Fibroblast of upper back skin (primary cell): ENCODE measurements at places on chromosomes 1 and 21.
A peak's percentile ranks its signal among the peaks of the same experiment; 100 is the strongest.

- no peak for DNase-seq
Observed at GRCh38 chr1:152169366-152170025, 10.5 kb upstream of the RPTN start.

GRCh38 chr1:230156068-230156467 lies 89.0 kb downstream of the GALNT2 start:
- no peak for DNase-seq

DNA sequence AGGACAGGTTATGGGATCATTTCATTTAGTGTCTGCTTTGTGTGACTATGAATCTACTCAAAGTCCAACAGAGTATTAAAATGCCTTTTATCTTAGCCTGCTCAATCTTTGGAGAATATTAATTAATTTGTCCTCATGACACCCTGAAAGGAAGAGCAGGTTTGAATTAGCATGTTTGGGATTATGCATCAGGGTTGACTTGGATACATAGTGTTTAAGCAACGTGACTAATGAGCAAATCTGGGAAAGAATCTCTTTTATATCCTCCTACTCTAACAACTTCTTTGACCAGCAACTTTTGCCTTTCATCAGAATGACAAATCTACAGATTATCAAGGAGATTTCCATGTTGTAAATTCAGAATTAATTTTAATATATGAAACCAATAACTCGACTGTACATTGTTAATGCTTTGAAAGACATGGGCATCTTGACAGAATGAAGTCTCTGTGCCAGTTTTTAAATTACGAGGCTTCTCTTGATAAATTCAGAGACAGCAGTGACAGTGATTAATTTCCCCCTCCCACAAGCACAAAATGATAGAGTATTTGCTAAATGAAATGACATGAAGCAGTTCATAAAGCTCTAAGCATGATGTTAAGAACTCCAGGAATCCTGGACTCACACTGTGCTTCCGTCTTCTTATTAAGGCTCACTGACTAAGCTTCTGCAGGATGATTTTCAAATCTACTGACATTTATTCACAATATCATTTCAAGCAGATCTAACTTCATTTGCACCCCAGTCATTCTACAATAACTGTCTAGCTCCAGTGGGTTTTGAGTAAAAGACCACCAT lies 156.5 kb downstream of the PCNX2 start:
- DNase-seq: no peak

- no peak for DNase-seq
Observed at GRCh38 chr1:159843459-159843858, 16.8 kb downstream of the SLAMF8 start.

- no peak for DNase-seq
Observed at GRCh38 chr1:7351649-7352048, 419.4 kb upstream of the VAMP3 start.

- no peak for DNase-seq
Observed at GRCh38 chr1:75986478-75986877, 54.3 kb upstream of the ASB17 start.

- no peak for DNase-seq
Observed at GRCh38 chr1:4468386-4468785, 186.0 kb upstream of the AJAP1 start.

DNA sequence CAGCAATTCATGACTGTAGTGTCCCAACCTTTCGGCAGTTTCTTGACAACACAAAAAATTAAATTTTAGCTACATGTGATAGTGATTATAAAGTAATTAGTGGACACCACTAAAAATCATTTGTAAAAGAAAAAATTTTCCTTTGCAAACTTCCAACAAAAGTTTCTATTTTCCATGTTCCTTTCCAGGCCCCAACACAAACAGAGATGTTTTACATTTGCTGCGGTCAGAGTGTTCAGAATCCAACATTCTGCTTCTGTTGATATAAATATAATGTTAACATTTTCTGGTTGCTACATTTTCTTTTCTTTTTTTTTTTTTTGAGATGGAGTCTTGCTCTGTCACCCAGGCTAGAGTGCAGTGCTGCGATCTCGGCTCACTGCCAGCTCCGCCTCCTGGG lies 54.9 kb upstream of the WLS start:
- DNase-seq: no peak

DNA sequence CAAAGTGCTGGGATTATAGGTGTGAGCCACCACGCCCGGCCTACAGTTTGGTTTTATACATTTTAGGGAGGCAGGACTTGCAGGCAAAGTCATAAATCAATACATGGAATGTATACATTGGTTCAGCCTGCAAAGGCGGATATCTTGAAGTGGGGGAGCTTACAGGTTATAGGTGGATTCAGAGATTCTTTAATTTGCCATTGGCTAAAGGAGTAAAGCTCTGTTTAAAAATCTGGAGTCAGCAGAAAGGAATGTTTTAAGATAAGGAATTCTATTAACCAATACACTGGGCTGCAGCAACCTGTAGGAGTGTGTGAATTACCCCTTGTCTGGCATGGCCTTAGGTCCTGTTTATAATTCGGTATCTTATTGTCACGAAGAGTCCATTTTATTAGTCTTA lies 57.6 kb downstream of the OPTC start:
- no peak for DNase-seq

GRCh38 chr1:25815208-25816111 lies 4.3 kb upstream of the MTFR1L start:
- DNase-seq: no peak

DNA sequence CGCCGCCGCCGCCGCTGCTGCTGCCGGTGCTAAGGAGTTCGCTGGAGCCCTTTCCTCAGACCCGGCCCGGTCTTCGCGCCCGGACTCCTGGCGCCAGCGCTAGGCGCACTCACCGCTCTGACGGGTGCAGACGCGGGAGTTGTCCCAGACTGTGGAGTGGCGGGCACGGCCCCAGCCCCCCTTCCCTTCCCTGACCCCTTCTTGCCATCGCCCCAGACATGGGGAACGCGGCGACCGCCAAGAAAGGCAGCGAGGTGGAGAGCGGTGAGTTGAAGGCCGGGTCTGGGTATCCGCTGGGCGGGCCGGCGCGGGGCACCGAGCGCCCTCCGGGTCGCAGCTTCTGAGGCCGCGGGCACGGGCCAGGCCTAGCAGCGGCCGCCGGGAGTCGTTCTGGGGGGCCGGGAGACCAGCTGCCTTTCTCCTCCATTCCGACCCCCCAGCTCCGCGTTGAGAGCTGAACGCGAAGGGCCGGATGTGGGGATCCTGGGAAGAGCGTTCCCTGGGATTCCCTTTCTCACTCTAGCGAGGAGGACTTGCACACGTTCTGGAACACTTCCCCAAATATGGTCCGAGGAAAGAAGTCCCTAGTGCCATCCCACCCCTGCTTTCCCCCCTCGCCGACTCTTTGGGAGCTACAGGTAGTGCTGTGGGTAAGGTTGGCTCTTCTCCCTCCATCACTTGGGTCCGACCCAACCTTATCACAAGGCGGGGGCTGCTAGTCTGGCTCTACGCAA lies 65.8 kb upstream of the PRKACB start:
- peak; percentile 42 for DNase-seq

DNA sequence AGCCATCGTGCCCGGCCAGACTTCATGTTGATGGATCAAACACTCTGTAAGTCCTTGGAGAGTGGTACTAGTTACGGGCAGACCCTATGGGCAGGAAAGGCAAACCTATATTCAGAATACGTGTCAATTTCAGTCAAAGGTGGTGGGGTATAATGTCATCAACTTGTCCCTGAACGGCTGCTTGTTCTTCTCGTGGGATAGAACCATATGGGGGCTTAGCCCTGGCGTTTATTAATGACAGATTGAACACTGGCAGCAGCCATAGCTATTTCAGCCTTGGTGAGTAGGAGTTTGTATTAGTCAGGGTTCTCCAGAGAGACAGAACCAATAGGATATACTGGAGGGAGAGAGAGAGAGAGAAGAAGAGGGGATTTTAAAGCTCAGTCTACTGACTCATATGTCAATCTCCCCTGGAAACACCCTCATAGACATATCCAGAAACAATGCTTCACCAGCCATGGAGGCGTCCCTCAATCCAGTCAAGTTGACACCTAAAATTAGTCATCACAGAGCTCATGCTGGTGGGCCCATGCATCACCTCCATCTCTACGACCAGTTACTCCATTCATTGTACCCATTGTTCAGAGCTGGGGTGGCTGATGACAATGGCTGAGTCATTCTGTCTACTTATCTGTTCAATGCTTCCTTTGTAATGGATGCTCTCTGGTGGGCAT lies 16.1 kb upstream of the AQP10 start:
- DNase-seq: no peak

DNA sequence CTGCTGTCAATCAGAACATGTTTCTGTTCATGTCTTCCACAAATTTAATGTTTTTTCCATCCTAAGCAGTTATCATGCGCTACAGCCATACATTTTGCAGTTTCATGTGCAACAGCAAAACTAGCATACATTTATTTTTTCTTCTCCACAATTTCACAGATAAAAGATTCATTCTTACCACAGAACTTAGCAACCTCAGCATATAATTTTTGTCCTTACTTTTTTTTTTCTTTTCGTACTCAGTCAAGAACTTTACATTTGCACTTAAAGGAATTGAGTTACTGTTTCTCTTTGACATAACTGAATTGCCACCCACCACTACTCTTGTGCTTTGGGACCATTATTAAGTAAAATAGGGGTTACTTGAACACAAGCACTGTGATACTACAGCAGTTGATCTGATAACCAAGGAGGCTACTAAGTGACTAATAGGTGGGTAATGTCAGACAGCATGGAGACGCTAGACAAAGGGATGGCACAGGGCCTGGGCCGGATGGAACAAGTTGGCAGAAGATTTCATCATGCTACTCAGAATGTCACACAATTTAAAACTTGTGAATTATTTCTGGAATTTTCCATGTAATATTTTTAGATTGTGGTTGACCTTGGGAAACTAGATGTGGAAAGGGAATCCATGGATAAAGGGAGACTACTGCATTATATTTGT lies 50.2 kb upstream of the LHX8 start:
- DNase-seq: peak; percentile 62

- DNase-seq: no peak
Observed at GRCh38 chr1:216459651-216460207, 36.5 kb upstream of the USH2A start.

DNA sequence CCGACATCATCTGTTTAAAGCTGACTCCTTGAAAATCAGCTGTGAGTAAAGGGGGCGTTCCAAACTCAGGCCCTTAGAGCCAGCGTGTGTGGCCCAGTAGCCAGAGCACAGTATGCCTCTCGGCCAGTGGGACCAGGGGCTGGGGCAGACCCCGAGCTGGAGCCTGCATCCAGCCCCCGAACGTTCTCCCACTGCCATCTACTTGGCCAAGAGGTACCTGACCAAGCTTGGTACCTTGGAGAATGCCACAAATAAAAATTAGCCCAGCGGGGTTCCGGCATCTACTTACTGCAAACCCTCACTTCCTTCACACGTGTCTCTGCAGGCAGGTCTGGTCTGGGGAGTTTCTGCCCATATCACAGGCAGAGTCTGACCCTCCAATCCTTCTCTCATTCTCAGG lies 56.7 kb upstream of the COL6A2 start:
- DNase-seq: no peak

- no peak for DNase-seq
Observed at GRCh38 chr1:154223621-154224020, 2.9 kb downstream of the UBAP2L start.

GRCh38 chr21:17660862-17661261 lies 48.2 kb upstream of the BTG3 start:
- DNase-seq: no peak

DNA sequence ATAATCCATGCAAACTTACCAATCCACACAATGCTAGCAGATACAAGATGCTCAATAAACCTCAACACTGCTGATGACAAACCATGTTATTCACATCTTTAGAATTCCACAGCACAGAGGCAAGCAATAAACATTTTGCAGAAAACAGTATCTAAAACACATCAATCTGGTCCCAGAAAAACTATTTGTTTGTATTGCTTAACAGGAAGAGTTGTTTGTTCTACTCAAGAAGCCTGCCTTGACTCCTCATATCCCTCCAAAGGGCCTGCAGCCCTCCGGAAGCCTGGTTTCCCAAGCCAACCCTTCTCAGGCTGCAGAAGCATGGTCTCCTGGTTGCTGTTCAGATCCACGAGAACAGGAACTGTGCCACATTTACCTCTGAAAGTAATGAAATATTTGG lies 139.7 kb downstream of the RERE start:
- no peak for DNase-seq

DNA sequence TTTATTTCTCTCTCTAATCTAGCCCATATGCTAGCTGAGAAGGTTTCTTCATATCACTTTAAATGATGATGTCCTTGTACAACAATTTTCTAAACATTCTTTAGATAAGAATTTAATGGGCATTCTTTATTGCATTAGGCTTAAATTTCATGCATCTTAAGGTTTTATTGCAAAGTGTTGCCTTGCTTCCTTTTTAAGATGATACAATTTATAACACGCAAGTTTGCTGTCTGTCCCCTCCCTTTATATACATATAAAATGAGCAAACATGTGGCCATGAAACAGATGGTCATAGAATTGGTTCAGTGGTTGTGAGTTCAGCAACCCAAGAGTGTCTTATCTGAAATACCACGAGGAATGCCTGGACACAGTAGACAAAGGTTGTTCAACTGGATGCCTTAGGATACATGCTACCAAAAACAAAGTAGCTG lies 12.1 kb downstream of the NBPF3 start:
- DNase-seq: peak; percentile 30

- DNase-seq: peak; percentile 35
Observed at GRCh38 chr21:32861866-32862265, 90.3 kb upstream of the PAXBP1 start.

DNA sequence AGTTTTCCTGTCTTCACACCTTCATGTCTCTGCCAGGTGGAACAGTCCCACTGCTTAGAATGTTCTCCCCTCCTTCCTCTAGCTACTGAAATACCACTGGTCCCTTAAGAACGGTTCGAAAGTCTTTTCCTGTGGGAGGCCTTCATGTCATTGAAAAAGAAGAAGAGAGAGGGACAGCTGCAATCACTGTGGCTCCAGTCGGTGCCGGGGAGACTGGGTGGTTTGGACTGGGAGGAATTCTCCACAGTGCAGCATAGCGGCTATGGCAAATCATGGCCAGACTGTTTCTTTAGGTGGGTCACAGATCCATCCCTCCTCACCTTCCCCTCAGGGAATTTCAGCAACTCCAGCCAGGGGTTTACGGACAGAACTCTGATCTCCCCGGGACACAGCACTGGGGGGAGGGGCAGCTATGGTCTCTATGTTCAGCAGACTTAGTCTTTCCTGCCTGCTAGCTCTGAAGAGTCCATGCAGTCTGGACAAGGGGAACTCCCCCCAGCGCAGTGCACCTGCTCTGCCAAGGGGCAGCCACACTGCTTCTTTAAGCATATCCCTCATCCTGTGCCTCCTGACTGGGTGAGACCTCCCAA lies 567.2 kb downstream of the SMYD3 start:
- DNase-seq: no peak

- DNase-seq: no peak
Observed at GRCh38 chr1:214290424-214291037, 9.6 kb downstream of the SMYD2 start.

DNA sequence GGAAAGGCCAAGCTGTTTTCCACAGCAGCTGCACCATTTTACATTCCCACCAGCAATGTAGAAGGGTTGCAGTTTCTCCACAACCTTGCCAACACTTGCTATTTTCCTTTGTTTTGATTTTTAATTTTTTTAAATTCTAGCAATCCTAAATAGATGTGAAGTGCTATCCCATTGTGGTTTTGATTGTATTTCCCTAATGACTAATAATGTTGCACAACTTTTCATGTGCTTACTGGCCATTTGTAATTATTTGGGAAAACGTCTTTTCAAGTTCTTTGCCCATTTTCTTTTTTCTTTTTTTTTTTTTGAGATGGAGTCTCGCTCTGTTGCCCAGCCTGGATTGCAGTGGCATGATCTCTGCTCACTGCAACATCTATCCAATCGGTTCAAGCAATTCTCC lies 53.9 kb downstream of the VCAM1 start:
- DNase-seq: no peak
